Left renal cortex interstitium (tissue), 4 donors: ENCODE measurements at places on chromosomes 11 and 22.

DNA sequence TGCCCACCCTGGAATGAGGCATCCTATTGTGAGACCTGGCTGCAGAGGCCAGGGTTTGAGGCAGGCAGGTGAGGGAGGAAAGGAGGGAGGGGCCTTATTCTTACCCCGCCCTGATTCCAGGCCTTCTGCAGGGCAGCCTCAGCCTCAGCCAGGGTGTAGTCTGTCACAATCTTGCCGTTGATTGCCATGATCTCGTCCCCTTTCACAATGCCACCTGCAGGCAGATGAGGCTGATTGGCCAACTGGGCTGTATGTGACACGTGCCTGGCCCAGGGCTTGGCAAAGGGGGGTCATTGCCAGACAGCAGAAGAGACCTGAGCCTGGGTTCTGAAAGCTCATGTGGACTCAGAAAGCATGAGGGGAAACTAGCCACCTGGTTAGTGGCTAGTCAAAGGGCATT lies 21.4 kb upstream of the ABCC8 start:
- DNase-seq, result no peak

DNA sequence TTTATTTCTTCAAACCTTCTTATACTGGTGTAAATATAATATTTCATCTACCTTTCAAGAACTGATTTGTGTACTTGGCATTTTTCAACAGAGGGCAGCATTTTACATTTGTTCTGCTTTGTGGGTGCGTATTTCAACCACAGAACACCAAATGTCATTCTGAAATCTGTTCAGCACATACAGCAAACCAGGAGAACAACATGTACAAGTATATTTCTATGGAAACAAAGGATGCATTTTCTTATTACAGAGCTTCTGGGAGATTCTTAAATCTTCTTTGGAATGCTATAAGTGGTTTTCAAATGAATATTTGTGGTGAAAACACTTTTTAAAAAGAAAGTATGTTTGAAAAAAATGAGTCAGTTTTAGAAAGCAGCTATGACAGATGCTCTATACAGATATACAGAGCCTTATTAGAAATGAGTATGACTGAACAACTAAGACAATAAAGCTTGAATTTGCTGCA lies 946.0 kb downstream of the FAM181B start:
- DNase-seq, result no peak

DNA sequence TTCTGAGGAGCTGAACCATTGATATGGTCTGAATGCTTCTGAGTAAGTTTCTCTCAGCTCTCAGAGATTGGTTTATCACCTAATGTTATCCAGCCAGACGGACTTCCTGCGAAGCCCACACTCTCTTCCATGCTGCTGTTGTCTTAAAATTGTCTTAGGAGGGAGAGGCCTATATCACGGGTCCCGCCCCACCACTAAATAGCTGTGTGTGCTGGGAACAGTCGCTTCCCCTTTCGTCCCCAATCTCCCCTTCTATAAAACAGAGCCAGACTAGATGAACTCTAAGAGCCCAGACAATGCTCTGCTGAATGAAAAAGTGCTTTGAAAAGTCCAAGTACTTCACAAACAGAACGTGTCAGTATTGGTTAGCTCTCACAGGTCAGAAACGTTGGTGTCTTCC lies 81.4 kb upstream of the AKIP1 start:
- DNase-seq, result no peak

DNA sequence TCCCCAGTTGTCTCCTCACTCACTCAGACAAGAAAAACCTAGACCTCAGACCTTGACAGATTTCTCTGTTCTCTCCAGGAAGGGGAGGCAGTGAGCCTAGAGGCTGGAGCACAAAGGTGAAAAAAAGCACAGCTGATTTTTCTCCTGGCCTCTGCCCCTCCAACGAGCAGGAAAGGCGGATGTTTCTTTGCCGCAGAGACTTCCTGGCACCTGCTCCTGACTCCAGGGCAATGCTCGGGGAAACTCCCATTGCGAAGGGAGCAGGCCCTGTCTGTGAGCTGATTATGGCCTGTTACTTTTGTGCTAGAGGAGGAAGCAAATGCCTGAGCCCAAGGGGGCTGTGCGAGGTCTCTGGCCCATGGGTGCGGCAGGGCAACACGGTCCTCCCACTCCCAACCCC lies 25.4 kb downstream of the MS4A10 start:
- DNase-seq, result no peak

- DNase-seq, result no peak
These were observed 10.8 kb downstream of the YPEL4 start for GRCh38 chr11:57638811-57639320.

DNA sequence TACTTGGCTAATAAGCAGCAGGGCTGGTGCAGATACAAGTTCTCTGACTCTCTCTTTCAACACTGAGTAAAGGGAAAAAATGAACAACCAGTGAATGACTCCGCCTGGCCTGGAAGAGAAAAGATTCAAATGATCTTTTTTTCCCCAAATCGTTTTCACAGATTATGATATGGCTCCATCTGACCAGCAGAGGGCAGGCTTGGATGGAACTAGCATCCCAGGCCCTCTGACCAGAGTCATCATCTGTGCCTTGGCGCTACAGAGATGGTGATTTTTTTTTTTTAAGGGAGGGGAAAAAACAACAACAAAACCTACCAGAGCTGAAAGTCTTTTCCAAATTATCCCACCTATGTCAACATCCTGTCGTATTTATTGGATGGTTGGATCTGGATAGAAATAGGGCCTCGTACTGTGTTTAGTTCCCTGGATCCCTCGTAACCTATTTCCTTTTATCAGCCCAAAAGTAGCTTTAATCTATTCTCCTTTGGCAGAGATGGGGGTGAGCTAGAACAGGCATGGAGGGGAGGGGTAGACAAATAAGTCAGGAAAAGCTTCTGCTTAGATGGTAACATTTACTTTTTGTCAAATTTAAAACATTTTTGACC lies 69.7 kb downstream of the PRSS23 start:
- no peak for DNase-seq
